ENCODE measurements at places on chromosomes 5 and 9. TPM values are rescaled to one million over a fixed set of nuclear protein-coding genes. Genes with fewer than 3 reads are reported as not detected.

Gene TBC1D2
- polyA plus RNA-seq, result 5.6 TPM

Gene TICAM2
- 3.3 TPM for polyA plus RNA-seq

Gene NRG2
- polyA plus RNA-seq, result 10.0 TPM

Gene GZMA
- polyA plus RNA-seq, result 0.24 TPM

Gene MEIKIN
- polyA plus RNA-seq, result 1.1 TPM

Gene SH3GL2
- 72.3 TPM for polyA plus RNA-seq

Gene FYB1
- 12.7 TPM for polyA plus RNA-seq

Gene FGF1
- polyA plus RNA-seq, result 30.0 TPM

Gene ERCC6L2
- polyA plus RNA-seq, result 19.6 TPM

Gene FUBP3
- polyA plus RNA-seq, result 102 TPM

Gene ARHGEF37
- polyA plus RNA-seq, result 7.2 TPM

Gene LRRTM2
- polyA plus RNA-seq, result 31.1 TPM

Gene MAP1B
- polyA plus RNA-seq, result 372 TPM

Gene CDHR2
- 21.2 TPM for polyA plus RNA-seq

Gene SNAPC4
- polyA plus RNA-seq, result 14.3 TPM

Gene SLC6A18
- polyA plus RNA-seq, result not detected

Gene DPYSL3
- 523 TPM for polyA plus RNA-seq

Gene FBXO4
- polyA plus RNA-seq, result 15.1 TPM

Gene RNF183
- 0.12 TPM for polyA plus RNA-seq

Gene CTNNAL1
- polyA plus RNA-seq, result 25.3 TPM

Gene UBAP1
- polyA plus RNA-seq, result 74.1 TPM

Gene MORN5
- 7.5 TPM for polyA plus RNA-seq

Gene TMEM8B
- 58.8 TPM for polyA plus RNA-seq

Gene CDX1
- polyA plus RNA-seq, result not detected

Gene DAB2IP
- 53.5 TPM for polyA plus RNA-seq

Gene GAS1
- 19.4 TPM for polyA plus RNA-seq

Gene PAIP1
- 140 TPM for polyA plus RNA-seq

Gene C9orf153
- polyA plus RNA-seq, result 0.30 TPM

Gene IFNA14
- polyA plus RNA-seq, result not detected

Gene SLC34A3
- polyA plus RNA-seq, result 0.95 TPM

Gene ITK
- 0.51 TPM for polyA plus RNA-seq

Gene SPINK6
- not detected for polyA plus RNA-seq

Gene HAND1
- polyA plus RNA-seq, result not detected

Gene INSL6
- 0.35 TPM for polyA plus RNA-seq

Gene GABRA6
- 0.48 TPM for polyA plus RNA-seq

Gene ORM2
- 0.29 TPM for polyA plus RNA-seq

Gene KIF12
- 5.3 TPM for polyA plus RNA-seq

Gene STPG3
- polyA plus RNA-seq, result 0.32 TPM

Gene TTC23L
- polyA plus RNA-seq, result 4.6 TPM

Gene RGS7BP
- 4.3 TPM for polyA plus RNA-seq

Gene HTR4
- 1.6 TPM for polyA plus RNA-seq

Gene LVRN
- polyA plus RNA-seq, result 1.3 TPM

Gene KLHL3
- 8.9 TPM for polyA plus RNA-seq

Gene GLE1
- 20.8 TPM for polyA plus RNA-seq

Gene SPINK1
- polyA plus RNA-seq, result 0.35 TPM

Gene SLC45A2
- 0.46 TPM for polyA plus RNA-seq

Gene P4HA2
- 11.2 TPM for polyA plus RNA-seq

Gene MAMDC2
- 2.2 TPM for polyA plus RNA-seq

Gene FCN2
- not detected for polyA plus RNA-seq

Gene NEUROG1
- not detected for polyA plus RNA-seq

Gene SGCD
- 19.1 TPM for polyA plus RNA-seq

Gene PCDHGA2
- polyA plus RNA-seq, result 17.7 TPM

Gene SLC28A3
- 0.24 TPM for polyA plus RNA-seq

Gene C9orf50
- 0.60 TPM for polyA plus RNA-seq

Gene LHFPL2
- polyA plus RNA-seq, result 39.4 TPM

Gene OTP
- polyA plus RNA-seq, result 10.4 TPM

All from spinal cord (tissue), 10 donors.